NCI-H460 (cell line): ENCODE measurements at places on chromosomes 4 and X. TPM values are rescaled to one million over a fixed set of nuclear protein-coding genes. Genes with fewer than 3 reads are reported as not detected.
A peak's percentile ranks its signal among the peaks of the same experiment; 100 is the strongest.

Gene EGF
- 13.6 and 15.6 TPM in 2 replicates for total RNA-seq

- peak; percentile 73 for DNase-seq
These were observed 785 bp upstream of the EFNB1 start for GRCh38 chrX:68827848-68828624.

- DNase-seq: peak; percentile 35
These were observed 45.5 kb downstream of the TMEM144 start for GRCh38 chr4:158255727-158256324.

DNA sequence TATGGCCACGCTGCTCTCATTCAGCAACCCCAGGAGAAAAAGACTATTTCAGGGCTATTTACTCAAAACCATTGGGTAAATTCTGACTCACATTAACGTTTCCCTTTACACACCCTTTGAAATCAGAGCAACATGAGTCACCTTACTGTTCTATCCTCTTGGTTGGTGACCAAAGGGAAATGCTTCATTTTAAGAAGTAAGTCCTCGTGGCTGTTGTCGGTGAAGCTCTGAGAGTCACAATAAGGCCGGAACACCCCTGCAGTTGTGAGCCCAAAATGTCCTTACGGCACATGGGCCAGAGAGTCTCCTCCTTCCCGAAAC is 56.3 kb upstream of the SPRY1 start:
- peak; percentile 25 for DNase-seq

Gene SRPX
- total RNA-seq: 78.0 and 85.8 TPM in 2 replicates

GRCh38 chr4:140346136-140346535 is 27.3 kb upstream of the SCOC start:
- no peak for DNase-seq

Gene IL3RA
- 0.27 and 0.40 TPM in 2 replicates for total RNA-seq

- DNase-seq: no peak
These were observed 221.7 kb upstream of the DIPK2B start for GRCh38 chrX:45422216-45422925.
